CD4-positive, alpha-beta T cell treated with Interleukin-2 at 100 ng/mL for 4 hours (primary cell): ENCODE measurements at places on chromosomes 7 and 10.

DNA sequence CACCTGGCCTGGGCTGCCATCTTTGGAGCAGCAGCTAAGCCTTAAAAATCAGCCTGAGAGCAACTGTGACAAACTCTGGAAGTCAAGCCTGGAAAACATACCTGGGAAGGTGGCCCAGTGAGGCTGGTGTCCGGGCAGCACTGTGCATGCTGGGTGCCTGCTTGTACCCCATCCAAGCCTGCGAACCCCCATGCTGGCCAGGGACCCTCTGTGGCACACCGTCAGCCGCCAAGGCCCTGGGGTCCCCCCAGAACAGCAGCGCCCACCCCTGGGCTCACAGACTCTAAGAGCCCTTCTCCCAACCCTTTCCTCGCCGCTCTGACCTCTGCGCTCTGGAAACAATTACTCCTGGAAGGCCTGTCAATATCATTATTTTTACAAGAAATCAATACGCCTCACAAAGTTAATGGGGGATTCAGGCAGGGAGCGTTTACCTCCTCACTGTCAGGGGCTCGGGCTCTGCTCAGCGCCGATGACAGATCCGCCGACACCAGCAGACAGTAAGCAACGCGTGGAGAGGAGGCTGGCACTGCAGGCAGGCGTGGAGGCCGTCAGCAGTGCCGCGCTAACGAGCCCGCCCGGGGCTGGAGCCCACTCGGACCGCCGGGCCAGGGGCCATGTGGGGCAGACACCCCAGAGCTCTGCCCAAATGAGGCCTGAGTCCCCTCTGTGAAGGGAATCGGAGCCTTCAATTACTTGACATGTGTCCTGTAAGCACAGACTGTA lies 54.4 kb downstream of the EBF3 start:
- no peak for DNase-seq

- DNase-seq: no peak
These were observed 9.4 kb downstream of the BLNK start for GRCh38 chr10:96261930-96262329.

DNA sequence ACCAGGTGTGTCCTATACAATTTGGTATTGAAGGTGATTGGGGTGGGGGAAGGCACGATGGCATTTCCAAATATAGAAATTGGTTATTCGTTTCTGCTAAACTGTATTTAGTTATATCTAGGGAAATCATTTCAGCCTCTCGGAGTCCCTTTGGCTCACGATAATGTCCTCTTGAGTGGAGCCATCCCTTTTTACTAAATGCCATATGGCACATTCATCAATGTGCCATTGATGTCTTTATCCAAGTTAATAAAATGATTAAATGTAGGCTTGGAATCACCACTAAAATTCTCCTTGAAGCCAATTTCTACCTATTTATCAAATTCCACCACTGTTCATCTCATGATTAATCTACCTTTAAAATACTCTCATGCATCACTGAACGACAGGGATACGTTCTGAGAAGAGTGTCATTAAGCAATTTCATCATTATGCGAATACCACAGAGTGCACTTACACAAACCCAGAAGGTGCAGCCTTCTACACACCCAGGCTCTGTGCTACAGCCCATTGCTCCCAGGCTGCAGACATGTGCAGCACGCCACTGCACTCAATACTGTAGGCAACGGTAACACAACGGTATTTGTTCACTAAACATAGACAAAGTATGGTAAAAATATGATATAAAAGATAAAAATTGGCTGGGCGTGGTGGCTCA lies 219.2 kb upstream of the C7orf33 start:
- no peak for DNase-seq

DNA sequence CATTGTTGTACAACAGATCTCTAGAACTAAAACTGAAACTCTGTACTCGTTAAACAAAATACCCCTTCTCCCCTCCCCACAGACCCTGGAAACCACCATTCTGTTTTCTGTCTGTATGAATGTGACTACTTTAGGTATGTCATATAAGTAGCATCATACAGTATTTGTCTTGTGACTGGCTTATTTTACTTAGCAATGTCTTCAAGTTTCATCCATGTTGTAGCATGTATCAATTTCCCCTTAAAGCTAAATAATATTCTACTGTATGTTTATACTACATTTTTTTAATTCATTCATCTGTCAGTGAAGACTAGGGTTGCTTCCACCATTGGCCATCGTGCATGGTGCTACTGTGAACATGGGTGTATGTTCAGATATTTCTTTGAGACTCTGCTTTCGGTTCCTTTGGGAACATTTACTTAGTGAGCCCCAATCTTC lies 71.2 kb upstream of the RPA3 start:
- DNase-seq: no peak

- no peak for DNase-seq
These were observed 107.7 kb upstream of the BTBD16 start for GRCh38 chr10:122163174-122164022.
